ENCODE measurements at places on chromosomes 2 and 18. TPM values are rescaled to one million over a fixed set of nuclear protein-coding genes. Genes with fewer than 3 reads are reported as not detected.

The EVX2 gene
- not detected for total RNA-seq

The TRPM8 gene
- not detected for total RNA-seq

The NPPC gene
- not detected for total RNA-seq

The ZNF804A gene
- not detected for total RNA-seq

The SNTG2 gene
- 1.3 TPM for total RNA-seq

The CIDEA gene
- total RNA-seq: not detected

The LAPTM4A gene
- 29.0 TPM for total RNA-seq

The G6PC2 gene
- total RNA-seq: not detected

The SRBD1 gene
- 18.9 TPM for total RNA-seq

The KLHL29 gene
- total RNA-seq: 0.11 TPM

The CYP26B1 gene
- not detected for total RNA-seq

The MEP1B gene
- total RNA-seq: not detected

The GALR1 gene
- not detected for total RNA-seq

The ADAM17 gene
- 17.9 TPM for total RNA-seq

The AQP12A gene
- not detected for total RNA-seq

The SCN9A gene
- total RNA-seq: not detected

The SIX3 gene
- not detected for total RNA-seq

The NDC80 gene
- 44.4 TPM for total RNA-seq

Measured in CD8-positive, alpha-beta memory T cell (primary cell).